CD4-positive, alpha-beta memory T cell (primary cell): ENCODE measurements at places on chromosomes 11 and 22. TPM values are rescaled to one million over a fixed set of nuclear protein-coding genes. Genes with fewer than 3 reads are reported as not detected.

DNA sequence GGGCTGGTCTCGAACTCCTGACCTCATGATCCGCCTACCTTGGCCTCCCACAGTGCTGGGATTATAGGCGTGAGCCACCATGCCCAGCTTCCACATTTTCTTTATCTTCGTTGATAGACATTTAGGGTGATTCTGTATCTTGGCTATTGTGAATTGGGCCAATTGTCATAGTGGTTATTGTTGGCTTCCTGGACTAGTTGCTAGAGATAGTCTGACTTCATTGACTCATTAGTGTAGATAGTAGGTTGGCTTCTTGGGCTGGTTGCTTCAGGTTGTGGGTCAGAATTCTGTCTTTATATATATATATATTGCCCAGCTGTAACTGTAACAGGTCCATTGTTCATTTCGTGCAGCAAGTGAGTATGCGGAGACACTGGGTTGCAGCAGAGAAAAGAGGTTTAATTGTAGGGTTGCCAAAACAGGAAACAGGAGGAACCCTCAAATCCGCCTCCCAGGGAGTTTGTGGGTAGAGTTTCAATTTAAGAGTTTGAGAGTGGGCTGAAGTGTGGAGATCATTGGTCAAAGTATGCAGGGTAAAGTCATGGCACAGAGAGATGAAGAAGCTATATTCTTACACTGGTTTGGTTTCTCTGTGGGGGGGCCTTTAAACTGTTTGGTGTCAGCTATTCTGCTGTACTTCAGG is 22.0 kb downstream of the ATG13 start:
- no peak for DNase-seq

GRCh38 chr11:22543261-22543660 is 82.4 kb downstream of the FANCF start:
- no peak for DNase-seq

DNA sequence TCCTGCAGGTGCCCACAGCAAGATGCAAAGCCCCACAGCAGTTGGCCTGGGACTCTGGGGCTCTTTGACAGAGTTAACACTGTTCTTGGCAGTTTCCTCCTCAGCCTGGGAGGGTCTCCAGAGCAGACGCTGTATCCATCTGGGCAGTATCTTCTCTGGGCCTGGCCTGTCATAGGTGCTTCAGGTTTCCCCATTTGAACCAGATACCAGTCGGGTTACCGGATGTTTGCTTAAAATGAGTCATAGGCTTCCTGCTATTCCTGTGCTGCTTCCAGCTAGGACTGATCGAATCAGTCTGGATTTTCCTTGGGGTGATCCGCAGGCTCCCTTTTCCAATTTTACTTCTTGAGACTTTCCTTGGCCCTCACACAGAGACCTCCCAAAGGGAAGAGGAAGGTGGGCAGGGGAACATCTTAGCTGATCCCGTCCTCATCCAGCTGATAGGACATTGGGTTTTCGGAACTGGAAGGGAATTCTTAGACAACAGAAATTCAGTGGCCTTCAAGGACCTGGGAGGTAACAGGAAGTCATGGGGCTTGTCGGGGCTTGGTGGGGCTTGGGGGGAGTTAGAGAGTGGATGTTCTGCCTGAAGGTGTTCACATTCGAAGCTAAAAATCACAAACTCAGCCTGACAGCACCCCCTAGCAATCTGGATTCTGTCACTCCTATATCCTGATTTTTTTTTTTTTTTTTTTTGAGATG is 2.4 kb upstream of the RANGAP1 start:
- DNase-seq: no peak

DNA sequence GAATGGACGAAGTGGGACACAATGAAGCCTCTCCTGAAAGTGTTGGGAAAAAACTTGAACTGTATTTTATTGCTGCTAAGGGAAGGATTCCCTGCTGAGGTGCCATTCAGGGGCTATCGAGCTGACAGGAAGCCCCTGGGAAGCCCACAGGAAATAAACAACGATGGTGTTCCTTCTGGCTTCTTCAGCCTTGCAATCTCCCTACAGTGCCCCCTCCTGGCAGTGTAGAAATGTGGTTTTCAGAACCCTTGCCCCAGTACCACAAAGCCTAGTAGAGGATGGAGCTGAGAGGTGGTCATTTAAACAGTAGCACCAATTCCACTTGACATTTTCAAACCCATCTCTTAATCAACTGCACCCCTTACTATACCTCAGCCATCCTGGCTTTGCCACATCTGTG is 676.7 kb upstream of the ARHGAP42 start:
- no peak for DNase-seq

- DNase-seq: no peak
Observed at GRCh38 chr11:134246100-134246499, 7.1 kb downstream of the THYN1 start.

GRCh38 chr22:44584256-44584902 is 86.3 kb upstream of the RTL6 start:
- no peak for DNase-seq

GRCh38 chr11:127307700-127308099 is 307.1 kb upstream of the KIRREL3 start:
- DNase-seq: no peak

DNA sequence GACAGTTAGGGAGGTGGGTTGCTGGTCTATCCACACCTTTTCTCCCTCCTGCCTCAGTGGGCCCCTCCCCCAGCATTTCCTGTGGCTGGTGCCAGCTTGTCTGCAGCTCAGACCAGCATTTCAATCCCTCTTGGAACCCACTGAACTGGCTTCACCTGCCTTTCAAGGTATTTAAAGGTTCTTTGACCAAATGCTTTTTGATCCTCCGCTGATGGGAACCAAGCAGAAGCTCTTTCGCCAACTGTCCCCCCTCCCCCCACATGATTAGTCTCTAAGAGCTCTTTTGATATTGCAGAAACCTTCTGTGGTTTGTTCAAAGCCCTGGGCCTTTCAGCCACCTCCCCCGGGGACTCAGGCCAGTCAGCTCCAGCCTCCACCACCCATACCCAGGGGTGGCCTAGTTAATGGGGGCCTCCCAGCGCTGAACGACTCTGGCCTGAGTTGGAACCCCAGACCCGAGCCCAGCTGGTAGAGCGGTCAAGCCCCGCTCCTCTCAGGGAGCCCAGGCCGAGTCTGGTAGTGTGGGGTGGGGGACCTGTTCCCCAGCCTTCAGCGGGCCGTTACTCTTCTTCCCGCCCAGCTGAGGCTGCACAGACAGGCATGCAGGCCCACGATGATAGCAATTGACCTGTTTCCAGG is 6.0 kb upstream of the SYT7 start:
- DNase-seq: no peak

DNA sequence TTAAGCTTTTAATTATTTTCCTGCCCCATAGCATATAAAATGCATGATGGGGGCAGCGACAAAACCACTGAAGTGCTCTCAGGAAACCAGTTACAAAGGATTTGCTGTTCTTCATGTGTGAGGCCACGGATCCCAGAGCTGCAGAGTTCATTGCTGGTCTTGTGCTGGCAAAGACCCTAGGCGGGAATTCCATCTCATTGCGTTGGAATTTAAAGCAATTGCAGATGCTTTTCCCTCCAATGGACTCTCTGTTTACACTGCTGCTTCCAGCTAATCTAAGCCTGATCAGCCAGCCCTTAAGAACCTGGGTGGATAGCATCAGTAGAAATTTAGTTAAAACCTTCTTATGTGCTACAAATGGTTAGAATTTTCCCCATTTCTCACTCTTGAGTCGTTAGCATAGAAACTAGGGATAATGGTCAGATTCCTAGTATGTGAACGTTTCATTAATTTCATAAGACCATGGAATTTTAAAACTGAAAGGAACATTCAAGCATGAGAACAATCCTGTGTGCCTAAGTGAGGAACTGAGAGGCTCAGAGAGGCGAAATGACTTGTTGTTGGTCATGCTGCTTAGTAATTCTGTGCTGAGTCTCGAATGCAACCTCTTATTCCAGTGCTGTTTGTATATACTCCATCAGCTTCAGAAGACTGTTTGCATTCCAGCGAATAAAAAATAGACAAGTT is 36.1 kb upstream of the ADSL start:
- no peak for DNase-seq

DNA sequence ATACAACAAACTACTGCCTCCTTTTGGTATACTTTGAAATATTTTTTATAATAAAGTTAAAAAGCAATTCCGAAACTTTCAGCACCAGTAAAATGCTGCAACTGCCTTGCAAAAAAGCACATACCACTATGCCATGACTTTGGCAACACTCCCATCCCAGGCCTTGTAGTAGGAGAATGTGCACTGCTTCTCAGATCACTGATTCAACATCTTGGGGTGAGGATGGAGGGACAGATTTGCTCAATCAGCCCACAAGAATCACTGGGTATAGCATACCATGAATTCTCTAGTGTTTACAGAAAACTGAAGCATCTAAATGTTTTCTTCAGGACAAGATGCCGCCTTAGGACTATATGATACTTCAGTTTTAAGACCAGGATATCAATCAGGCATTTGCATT is 14.9 kb downstream of the EIF4ENIF1 start:
- no peak for DNase-seq

DNA sequence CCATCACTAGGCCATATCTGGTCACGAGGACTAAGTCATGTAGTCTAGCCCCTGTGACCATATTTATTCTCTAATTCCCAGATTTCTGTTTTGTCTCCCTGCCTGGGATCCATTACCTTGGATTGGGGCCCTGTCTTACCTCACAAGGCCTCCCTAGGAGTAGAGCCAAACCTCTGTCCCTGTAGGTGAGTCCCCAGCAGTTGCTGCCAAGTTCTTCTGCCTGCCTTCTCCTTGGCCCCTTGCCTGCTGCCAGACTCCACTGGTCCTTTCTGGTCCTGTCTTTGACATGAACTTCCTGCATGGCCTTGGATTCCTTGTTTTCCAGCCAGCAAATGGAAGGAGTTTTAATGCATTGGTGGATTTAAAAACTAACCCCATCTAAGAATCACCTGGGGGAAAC is 35.6 kb upstream of the CADM1 start:
- DNase-seq: no peak

GRCh38 chr11:34866375-34866774 is 49.8 kb downstream of the APIP start:
- no peak for DNase-seq

DNA sequence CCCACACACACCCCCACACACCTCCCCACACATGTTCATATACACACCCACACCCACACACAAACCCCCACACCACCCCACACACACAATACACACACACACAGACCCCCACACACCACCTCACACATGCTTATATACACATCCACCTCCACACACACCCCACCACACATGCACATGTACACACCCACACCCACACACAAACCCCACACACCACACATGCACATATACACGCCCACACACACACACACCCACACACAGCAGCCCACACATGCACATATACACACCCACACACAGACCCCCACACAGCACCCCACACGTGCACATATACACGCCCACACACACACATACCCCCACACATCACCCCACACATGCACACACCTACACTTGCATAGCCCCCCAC is 29.1 kb downstream of the KCNC1 start:
- no peak for DNase-seq

DNA sequence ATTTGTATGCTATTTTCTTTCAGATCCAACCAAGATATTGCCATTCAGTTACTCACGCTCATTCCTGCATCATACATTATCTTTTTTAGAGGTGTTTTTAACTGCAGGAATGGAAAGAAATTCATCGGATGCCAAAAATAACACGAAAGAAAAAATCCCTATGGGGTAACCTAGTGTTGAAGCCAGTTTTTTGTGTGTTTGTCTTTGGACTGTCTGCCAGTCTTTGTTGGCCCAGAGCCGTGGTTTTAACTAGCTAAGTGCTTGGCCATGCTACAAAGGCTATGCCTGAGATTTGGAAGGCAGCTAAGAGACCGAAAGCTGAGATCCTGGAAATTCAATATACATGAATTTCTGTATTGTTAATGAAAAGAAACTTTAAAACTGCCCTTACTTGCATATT is 309.8 kb upstream of the CNTN5 start:
- DNase-seq: no peak

DNA sequence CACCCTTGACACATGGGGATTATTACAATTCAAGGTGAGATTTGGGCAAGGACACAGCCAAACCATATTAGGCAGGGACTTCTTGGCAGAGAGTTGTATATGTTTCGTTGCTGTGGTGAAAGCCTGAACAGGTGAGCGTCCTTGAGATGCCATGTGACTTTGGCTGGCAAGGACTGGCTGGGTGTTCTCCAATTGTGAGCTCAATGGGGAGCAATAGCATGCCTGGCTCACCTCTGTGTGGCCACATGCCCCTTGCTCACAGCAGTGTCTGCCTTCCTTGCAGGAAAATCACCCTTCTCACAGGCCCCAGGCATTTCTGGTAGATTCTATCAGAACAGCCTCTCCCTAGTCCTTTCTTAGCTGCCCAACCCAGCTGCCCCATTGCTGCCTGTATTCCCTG is 105.5 kb downstream of the PARVA start:
- no peak for DNase-seq

DNA sequence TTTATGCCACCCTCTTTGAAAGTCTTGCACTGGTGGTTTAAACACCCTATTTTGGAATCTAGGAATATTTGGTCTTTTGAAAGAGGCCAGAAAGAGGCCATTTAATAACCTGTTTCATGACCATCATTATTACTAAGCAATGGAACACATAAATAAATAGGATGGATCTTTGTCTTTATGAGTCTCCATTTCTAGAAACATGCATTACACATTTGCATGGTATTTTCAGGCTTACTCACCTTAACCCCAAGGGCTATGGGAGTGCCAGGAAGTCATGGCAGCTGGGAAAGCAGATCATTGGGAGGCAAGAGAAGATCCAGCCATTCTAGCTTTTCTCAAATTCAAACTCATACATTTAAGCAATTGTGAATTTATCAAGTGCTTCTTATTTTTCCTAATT is 185.8 kb upstream of the POU2AF2 start:
- DNase-seq: no peak

GRCh38 chr11:113278481-113278880 is 35.9 kb upstream of the TTC12 start:
- DNase-seq: no peak

DNA sequence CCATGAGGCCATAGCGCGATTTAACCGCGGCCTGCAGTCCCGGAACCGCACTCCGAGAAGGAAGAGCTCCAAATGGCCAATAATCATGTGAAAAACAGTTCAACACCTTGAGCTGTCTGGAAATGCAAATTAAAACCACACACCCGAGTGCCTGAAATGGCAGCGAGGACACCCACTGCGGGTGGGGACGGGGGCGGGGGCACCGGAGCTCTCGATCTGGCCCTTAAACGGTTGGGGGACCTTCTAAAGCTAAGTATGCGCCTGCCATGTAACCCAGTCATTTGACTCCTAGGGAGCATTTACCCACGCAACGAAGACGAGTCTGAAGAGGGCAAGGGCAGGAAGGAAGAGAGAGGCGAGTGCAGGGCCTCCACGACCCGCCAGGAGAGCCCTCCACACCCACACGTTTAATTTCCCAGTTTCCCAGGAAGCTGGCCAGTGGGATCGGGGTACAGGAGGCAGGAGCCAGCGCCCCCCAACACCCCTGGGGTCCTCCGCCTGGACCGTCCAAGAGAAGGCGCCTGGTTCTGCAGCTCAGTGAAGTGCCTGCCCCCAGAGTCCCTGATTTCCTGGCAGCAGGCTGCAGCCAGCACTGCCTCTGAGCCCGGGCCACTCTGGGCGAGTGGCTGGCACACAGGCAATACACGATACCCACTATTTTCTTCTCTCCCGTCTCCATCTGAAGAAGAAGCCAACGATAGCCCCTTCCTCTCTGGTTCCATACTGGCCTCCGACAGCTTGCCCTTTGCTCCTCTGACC is 1.7 kb downstream of the TTLL8 start:
- DNase-seq: no peak

OOSP3 gene
- not detected for total RNA-seq

GTSE1 gene
- total RNA-seq: 0.64 TPM

TMEM132A gene
- total RNA-seq: 0.93 TPM

TYR gene
- not detected for total RNA-seq

TMEM45B gene
- 34.4 TPM for total RNA-seq
